T47D (cell line): ENCODE measurements at places on chromosomes 13 and 19.

DNA sequence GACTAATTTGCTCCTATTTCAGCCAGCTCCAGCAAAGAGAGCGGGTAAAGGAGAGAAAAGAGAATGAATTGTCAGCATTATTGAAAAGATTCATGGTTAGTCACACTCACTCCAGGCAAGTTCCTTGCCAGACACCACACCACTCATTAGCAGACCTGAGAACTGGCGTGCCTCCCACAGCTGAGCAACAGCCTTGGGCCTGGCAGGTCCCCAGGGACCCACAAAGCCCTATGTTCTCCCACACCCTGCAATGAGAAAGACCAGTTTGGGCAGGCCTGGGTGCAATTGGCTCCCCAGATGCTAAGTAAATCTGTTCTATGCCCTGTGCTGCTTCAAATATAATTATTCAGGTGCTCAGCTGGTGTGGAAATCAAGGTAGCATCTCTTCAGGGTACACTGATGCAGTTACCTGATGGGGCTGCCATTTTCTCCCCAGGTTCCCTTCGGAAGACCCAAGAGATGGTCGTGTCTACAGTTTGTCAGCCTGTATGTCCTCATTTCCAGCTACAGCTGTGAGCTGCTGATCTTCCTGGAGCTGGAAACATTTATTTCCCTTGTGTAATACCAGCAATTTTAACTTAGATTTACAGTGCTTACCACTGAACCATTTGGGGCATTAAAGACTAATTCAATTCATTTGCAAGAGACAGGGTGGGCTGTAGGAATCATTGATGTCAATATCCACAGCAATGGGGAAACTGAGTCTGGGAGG, 405.0 kb downstream of the COG6 start:
- no peak for DNase-seq

DNA sequence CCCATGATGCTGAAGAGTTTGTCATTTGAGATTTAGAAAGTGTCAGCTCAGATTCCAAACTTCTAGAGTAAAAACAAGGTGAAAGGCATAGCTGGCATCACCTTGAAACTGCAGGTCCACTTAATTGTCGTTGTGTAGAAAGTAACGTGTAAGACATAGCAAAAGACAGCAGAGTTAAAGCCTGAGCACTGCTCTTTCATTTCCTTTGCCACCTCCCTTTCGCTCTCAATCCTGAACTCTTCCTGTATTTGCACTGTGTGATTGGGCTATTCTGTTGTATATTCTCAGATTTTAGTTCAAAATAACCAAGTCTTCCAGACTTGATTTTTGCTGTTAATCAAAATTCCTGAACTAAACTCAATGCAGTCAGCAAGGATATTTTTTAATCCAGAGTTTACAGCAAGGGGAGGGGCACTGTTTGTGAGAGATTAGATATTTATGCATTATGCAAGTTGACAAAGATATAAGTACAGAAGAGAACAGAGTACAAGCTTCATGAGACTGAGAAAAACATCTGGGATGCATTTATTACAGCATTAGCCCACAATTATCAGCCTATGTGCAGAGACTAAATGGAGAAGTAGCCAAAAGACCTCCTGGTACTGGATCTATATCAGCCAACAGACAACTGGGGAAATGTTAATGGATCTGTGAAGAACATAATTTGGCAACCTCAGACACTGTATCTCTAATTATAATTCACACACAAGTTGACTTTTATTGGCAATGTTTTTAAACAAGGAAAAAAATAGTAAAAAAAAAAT, 328.6 kb downstream of the SUCLA2 start:
- no peak for DNase-seq

DNA sequence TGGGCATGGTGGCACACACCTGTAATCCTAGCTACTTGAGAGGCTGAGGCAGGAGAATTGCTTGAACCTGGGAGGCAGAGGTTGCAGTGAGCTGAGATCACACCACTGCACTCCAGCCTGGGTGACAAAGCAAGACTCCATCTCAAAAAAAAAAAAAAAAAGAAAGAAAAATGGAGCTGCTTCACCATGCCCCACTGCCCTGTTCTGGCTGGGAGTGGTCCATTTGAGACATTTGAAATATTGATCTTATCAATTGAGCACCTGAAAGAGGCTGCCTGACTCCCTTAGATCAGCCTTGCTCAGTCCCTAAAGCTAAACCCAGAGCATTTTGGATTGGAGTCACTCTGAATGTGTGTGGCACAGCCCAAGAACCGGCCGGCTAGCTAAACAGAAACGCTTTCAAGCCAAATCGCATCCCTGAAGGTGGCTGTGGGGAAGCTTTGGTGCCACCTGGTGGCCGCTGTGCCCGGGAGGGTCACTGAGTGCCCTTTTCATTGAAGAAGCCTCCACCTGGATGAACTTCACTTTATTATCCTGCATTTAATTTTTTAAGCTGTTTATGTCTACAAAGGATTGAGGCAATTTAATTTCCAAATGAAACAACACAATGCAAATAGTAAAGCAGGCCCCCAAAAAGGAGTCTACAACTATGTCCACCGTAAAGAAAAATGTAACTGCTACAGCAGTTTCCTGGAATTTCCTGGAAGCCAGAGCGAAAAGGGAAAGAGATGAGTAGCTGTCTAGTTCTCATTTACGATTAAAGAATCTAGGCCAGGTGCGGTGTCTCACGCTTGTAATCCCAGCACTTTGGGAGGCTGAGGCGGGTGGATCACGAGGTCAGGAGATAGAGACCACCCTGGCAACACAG, 53.1 kb upstream of the SERPINE3 start:
- DNase-seq, result peak; percentile 73

GRCh38 chr13:21079761-21080592, 18.6 kb upstream of the LATS2 start:
- no peak for DNase-seq

GRCh38 chr13:93561576-93562225, 335.1 kb downstream of the GPC6 start:
- DNase-seq, result no peak

DNA sequence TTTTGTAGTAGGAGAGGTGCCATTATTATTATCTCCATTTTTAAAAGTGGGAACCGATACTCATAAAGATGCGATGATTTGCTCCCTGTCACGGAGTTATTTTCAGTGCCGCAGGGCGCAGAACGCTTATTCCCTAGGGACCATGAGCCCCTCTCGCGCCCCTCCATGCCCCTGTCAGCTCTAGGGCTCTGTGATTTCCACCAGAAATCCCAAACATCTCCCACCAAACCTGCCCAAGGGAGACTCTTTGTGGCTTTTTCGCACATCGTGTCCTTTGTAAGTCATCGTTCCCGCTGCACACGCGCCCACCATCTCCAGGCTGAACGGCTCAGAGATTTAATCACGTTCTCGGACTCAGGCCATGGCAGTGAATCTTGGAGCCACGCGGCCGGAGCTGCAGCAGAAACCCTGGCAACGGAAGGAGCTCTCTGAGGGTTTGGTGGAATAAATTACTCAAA, 105.1 kb downstream of the DNAJC15 start:
- DNase-seq, result no peak

GRCh38 chr19:19508217-19508616, 7.1 kb downstream of the TSSK6 start:
- DNase-seq, result no peak

DNA sequence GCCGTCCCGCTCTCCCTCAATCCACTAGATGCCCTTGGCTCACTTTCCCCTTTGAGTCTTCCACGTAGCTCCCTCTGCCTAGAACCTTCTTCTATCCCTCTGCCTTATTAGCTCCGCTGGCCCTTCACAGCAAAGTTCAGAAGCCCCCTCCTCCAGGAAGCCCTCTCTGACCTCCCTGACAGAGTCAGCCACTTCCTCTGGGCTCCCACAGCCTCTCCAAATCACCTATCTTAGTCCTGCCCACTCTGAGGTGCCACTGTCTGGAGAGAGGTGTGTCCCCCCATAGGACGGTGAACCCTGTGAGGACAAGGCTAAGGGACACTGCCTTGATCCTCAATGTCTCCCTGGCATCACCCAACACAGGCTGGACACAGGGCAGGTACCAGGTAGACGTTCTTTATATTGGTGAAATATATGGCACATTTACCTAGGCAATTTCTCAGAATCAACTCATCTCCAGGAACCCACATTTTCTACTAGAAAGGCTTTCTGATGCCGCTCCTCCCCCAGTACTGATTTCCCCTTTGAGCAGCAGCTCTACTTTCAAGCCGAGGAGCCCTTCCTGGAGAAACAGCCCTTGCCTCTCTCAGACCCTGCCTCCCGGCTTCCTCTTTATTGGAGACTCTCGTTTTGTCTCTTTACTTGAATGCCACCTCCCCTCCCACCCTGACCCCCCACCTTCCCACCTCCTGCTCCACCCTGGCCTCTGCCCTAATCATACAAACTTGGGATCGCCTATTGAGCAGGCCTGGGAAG, 3.4 kb upstream of the TGFB1 start:
- no peak for DNase-seq

DNA sequence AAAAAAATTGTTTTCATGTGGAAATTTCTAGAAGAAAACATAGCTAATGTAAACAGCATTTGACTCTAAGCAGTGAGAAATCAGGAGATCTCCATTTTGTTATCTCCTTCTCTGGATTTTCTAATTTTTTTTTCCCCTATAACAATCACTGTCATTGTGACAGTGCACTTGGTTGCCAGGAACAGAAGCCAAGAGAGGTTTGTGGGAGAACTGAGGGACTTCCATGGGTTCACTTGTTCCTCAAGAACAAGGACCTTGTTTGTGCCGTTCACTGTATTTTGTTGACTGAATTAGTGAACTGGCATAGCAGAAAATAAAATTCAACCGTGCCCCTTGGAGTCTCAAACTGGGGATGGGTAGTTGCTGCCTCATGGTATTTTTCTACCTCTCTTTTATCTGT, 17.1 kb downstream of the SHISA7 start:
- no peak for DNase-seq

GRCh38 chr13:36903925-36904595, 16.0 kb downstream of the SMAD9 start:
- no peak for DNase-seq

- no peak for DNase-seq
Observed at GRCh38 chr19:2308114-2308556, at the start of gene LINGO3. LINGO3 (minus strand) TSS chr19:2308154; CDS start chr19:2291776, 16,378 bp downstream.

GRCh38 chr19:58368561-58369360, 6.2 kb upstream of the ZNF497 start:
- no peak for DNase-seq

DNA sequence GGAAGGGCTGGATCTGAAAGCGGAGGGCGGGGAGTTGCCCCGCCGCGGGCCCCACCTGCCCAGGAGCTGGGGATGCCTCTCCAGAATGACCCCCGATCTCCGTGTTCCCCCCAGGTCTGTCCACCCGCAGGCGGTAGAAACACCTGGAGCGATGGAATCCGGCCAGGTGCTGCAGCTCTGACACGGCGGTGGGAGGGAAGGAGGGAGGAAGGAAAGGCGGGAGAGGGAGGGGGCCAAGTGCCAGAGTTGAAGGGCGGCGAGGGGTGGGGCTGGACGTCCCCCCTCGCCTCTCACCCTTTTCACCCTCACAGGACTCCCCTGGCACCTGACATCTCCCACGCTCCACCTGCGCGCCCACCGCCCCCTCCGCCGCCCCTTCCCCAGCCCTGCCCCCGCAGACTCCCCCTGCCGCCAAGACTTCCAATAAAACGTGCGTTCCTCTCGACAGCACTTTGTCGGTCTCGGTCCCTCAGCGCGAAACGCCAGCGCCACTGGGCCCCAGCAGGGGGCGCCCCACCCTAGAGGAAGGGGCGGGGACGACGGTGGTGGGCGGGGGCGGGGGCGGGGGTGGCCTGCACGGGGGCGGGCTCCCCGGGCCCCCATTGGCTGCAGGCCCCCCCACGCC, 337 bp upstream of the FXYD7 start:
- DNase-seq, result no peak

- DNase-seq, result no peak
Observed at GRCh38 chr13:110644892-110645521, 29.7 kb downstream of the NAXD start.

GRCh38 chr19:33821871-33822270, 25.2 kb downstream of the KCTD15 start:
- DNase-seq, result no peak

DNA sequence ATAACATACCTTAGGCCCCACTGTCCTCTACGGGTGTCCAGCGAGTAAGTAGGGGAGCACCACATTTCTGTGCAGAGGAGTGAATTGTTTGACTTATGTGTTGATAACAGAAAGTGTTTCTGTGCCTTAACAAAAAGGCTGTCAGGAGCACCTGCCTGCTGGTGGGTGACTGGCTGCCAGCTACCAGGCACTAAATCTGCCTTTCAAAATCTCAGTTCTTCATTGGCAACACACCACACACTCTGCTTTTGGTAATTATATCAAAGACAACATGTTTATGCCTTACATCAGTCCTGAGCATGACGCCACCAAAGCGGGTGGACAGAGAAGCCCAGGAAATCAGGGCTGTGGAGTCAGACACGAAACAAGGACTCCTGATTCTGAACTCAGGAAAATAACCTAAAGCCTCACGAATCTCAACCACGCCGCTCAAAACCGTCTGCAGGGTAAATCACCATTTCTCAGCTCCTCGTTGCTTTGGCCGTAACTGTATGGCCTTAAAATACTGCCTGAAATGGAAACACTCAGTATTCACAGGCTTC, 105.2 kb upstream of the SOX1 start:
- DNase-seq, result no peak

DNA sequence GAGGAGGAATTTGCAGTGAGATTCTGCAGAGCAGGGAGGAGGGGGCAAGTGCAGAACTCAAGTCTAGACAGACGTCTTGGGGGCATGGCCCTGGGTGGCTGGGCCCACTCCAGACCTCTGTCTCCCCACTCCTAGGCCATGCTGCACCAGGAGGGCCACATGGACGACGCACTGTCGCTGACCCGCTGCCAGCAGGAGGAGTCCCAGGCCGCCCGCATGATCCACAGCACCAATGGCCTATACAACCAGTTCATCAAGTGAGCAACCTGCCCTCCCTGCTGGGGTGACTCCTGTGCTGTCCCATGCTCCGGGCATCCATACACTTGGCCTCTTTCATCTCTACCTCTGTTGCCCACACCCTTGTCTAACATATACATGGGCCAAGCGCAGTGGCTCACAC, 18.1 kb downstream of the RYR1 start:
- no peak for DNase-seq

GRCh38 chr13:38463048-38463447, 113.4 kb downstream of the UFM1 start:
- DNase-seq, result no peak

DNA sequence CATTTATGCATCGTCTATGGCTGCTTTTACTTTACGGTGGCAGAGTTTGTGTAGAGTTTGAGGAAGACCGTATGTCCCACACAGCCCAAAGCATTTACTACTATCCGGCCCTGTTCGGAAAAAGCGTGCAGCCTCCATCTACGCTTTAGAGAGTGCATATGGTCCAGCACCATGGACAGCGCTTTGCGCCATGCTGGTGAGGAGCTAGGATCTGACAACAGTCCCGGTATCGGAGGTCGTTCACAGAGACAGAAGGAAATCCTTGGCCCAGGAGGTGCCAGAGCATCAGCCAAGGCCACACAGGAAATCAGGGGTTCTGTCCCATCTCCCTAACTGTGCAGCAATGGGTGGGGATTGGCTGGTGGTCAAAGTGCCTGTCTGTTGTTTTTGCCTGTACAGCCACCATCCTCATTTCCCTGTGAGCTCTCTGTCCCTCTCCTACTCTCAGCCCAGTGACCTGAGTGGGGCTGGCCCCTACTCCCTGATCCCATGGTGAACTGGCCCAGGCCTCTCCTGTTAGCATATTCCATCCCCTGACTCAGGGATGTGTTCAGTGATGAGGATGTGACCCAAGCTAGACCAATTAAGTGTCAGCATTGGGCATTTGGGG, 16.2 kb upstream of the PRODH2 start:
- peak; percentile 75 for DNase-seq

GRCh38 chr13:100365680-100366079, 222.9 kb downstream of the GGACT start:
- DNase-seq, result no peak

GRCh38 chr19:16000024-16000663, 51.3 kb downstream of the OR10H4 start:
- no peak for DNase-seq

- DNase-seq, result no peak
Observed at GRCh38 chr13:84940798-84941197, 858.4 kb downstream of the SLITRK6 start.
